MV-4-11 (cell line): ENCODE measurements at places on chromosomes 4 and X.
A peak's percentile ranks its signal among the peaks of the same experiment; 100 is the strongest.

GRCh38 chr4:102477657-102478056 lies 23.5 kb upstream of the NFKB1 start:
- DNase-seq, result no peak

DNA sequence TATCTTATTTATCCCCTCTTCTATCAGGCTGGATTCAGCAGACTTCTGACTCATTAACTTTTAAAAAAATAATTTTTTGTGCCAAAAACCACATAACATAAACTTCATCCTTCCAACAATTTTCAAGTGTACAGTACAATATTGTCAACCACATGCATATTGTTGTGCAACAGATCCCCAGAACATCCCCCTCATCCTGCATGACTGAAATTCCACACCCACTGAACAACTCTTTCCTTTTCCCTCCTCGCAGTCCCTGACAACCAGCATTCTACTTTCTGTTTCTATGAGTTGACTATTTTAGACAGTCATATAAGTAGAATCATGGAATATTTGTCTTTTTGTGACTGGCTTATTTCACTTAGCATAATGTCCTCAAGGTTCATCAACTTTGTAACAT lies 2.2 kb upstream of the MID2 start:
- no peak for DNase-seq

DNA sequence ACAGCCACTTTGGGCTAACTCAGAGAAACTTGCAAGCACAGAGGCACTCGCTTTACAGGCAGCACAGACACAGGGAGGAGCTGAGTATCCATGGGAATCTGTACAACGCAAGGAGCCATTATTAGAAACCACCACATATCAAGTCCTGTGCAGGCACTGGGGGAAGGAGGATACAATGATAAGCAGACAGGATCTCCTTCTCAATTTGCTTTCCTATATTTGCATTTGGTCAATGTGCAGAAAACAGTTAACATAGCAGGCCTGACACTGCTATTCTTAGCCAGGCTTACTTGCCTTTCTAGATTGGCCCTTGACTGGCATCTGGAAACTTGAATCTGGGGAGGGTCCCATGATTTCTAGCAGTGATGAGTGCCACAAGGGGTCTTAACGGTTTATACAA lies 65.8 kb downstream of the TEC start:
- no peak for DNase-seq

DNA sequence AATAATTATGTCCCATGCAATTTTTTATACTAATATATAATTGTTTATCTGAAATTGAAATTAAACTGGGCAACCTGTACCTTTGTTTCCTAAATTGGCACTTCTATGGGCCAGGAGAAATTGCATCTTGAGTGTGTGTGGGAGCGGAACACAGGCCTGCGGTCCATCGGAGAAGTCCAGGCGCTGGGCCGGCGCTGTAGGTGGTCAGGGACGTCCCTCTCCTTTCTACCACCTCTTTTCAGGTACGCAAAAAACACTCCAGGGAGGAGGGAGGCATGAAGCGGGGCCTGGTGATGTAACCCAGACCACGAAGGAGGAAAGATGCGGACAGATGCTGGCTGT lies 717 bp downstream of the MGAT4D start:
- DNase-seq, result no peak

DNA sequence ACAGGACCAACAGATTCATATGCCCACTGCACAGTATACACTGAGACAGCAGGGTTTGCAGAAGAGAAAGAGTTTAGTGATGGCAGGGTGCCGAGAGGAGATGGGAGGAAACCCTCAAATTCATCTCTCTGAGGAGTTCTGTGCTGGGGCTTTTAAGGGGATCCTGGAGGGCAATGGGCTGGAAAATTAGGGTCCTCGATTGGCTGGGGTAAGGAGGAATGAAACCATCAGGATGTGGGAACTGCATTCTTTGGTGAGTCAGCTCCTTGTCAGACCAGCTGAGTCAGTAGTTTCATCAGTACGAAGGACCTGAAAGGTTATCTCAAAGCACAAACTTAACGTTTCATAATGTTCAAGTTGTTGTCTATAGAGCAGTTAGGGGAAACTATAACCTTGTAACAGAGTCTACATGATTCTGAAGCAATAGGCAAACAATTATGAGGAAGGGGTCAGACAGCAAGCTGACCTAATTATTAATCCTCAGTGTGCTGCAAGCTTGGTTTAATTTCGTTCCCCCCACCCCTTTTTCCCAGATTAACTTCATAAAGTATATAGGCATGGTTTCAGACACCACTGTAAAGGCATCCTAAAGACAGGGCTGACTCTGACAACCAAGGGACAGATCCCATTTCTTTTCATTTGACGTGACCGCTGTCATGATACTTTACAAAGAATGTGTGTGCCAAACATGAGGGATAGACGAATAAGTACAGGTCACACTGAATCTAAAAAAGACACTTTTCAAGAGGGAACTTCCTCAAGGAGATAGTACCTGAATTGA lies 1.5 kb upstream of the MSMO1 start:
- DNase-seq, result peak; percentile 73

- no peak for DNase-seq
Observed at GRCh38 chr4:99945718-99946355, 581 bp downstream of the DNAJB14 start.

DNA sequence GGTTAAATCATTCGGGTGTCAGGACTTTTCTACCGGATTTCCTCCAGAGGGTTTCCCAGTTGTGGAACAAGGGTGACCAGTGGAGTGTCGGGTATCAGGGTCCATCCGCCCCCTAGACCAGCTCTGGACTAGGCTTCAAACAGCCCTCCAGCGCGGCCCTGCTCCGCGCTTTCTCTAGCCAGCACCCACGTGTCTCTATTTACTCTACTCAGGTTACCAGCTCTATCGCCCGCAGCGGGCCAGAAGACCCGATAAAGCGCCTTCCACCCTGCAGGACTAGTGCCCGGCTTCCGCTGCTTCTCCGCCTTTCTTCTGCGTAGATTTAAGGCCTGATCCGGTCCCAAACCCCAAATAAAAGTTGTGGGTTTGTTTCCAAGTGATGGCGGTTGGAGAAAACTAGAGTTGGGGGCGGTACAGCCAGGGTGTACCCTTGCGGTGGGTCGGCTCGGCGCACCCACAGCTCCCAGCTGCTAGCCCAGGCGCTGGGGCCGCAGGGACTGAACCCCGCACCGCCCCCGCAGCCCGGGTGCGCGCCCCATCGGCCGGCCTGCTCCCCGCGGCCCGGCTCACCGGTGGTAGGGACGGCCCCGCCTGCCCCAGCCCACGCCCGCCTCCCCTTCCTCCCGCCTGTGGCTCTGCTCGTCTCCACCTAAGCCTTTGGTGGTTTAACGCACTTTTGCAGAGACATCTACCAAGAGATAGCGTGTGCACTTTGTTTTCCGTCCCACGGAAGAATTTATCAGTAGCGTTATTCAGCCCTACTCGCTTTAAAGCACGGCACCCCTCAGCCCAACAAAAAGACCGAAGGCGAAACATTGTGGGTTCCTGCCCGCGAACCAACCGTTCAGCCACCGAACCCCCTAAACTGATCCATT lies 2.1 kb downstream of the LEF1 start:
- no peak for DNase-seq

- DNase-seq, result no peak
Observed at GRCh38 chr4:26133840-26134239, 187.0 kb upstream of the RBPJ start.

GRCh38 chr4:8817096-8817812 lies 54.4 kb downstream of the HMX1 start:
- DNase-seq, result no peak

DNA sequence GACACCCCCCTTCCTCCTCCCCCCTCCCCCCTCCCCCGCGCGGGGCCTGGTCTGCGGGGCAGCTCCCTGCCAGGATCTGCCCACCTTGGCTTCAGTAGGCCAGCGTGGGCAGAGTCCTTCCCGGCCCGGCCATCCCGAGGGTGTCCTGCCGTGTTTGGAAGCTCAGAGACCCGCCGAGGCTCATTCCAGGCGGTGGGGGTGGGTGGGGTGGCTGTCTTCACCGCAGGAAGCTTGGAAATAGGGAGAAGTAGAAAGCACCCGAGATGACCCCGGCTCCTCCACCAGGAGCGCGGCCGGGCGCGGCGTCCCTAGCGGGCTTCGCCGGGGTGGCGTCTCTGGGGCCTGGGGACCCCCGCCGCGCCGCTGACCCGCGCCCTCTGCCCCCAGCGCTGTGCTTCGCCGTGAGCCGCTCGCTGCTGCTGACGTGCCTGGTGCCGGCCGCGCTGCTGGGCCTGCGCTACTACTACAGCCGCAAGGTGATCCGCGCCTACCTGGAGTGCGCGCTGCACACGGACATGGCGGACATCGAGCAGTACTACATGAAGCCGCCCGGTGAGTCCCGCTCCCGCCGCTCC lies 1.6 kb downstream of the NAT8L start:
- DNase-seq, result no peak
